ENCODE measurements at places on chromosomes 2 and 18.
A peak's percentile ranks its signal among the peaks of the same experiment; 100 is the strongest.

DNA sequence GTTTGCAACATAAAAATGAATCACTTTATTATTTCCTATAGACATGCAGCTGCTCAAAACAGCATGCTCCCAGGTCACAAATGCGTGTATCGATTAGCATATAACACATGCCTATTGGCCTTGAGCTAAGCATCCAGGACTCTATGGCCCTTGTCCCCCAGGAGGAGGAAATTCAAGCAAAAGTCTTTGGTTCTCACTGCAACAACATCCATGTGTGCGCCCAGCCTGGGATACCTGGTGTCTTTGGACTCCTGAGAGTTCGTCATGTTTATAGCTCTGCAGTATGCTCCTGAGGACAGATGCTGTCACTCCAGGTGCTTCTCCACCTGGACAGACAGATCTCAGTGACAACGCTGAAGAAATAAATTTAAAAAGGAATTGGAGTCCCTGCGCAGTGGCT, 284.6 kb downstream of the PHLPP1 start:
- no peak for DNase-seq

GRCh38 chr2:11373096-11373495, 28.7 kb upstream of the ROCK2 start:
- DNase-seq: no peak

DNA sequence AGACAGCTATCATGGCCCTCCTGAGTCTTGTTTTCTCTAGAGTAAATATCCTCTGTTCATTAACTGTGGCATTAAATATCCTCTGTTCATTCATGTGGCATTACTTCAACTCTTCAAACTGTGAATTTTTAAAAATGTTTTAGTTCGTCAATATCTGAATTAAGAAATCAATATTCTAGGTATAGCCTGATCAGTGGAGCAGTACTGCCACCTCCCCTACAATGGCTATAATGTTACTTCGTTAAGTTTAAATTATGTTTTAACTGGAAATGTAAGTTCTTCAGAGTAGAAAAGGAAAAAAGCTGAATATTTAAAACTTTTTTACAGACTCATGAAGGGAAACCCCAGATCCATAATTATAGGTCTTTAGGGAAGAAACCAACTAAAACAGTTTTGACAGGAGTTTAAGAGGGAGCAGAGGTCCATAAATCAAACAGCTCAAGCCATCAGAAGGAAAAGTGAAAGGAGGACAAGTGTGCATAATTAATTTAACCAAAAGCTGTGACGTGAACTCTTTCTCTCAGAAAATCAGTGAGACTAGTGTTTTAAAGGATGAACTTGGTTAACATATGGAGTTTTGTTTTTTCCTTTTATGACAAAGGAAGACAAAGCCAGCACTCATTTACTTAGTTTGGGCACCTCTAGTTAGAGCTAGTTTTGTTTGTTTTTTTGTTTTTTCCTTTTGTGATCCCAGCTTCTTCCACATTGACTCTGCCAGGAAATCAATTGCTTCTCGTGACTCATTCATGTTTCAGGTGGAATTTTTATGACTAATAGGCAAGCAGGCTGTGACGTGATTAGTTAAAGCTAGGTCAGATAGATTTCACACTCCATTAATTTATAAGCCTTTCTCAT, 44.9 kb downstream of the RBBP8 start:
- DNase-seq: peak; percentile 13

DNA sequence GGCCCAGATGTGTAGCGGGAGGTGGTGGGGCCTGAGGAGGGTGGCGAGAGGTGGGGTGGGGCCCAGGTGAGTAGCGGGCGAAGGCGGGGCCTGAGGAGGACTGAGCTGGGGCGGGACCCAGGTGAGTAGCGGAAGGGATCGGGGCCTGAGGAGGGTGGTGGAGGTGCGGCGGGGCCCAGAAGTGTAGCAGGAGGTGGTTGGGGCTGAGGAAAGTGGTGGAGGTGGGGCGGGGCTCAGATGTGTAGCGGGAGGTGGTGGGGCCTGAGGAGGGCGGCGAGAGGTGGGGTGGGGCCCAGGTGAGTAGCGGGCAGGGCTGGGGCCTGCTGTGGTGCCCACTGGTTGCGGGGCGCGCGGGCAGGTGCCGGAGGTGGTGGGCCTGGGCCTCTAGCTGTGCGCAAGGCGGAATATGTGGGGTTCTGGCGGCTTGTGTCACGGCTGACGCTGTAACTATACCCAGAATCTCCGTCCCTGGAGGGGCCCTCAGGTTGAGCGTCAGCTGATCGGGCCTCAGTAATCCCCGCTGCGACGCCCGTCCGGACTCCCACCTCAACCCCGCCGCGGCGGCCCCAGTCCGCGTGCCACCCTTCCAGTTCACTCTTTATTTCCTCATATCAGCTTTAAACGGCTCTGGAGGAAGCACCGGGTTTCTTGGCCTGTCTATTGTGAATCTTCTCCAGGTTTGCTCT, 866 bp upstream of the SF3B6 start:
- no peak for DNase-seq

DNA sequence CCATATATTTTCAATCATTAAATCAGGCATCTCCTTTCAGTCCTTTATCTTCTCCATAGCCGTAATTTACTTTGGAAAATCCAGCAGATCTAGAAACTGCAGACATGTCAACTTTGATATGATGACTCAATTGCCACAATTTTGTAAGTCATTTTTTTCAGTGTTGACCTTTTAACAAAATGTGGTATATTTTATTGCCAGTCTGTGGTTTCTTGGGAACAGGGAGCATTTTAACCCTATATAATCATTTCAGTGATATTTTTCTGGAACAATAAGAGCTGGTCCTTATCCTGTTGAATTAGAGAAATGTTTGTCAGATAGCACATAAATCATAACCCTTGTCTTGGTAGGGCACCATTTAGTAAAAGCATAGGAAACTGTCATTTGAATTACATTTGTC, 90.9 kb upstream of the UBXN4 start:
- no peak for DNase-seq

DNA sequence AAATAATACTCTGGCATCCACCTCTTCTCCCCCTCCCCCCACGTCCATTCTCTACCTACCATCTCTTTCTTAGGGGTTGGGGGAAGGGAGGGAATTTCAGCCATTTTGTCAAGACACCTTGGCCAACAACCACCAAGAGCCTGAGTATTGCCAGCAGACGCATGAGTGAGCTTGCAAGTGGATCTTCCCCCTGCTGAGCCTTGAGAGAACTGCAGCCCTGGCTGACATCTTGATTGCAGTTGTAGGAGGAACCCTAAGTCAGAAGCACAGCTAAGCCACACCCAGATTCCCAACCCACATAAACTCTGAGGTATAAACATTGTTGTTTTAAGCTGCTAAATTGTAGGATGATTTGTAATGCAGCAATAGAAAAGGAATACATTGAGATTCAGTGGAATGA, 165.6 kb downstream of the TMEFF2 start:
- DNase-seq: no peak

DNA sequence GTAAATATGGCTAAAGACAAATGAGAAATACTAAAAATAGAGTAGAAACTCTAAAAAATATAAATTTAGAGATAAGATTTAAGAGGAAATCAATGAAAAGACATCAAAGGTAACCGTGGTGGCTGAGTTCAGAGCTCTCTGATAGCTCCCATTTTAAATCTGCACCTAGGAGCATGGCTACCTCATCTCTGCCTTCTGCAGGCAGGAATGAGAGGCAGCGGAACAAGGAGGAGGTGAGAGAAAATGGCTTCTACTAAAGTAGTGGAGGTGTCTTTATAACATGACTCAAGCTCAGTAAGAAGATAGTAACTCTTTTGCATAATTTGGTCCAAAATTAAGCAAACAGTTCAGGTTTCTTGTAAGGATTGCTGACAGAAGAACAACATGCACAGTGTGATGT, 758.7 kb upstream of the FSHR start:
- no peak for DNase-seq

GRCh38 chr2:236998758-236999157, 86.9 kb upstream of the COPS8 start:
- DNase-seq: no peak

DNA sequence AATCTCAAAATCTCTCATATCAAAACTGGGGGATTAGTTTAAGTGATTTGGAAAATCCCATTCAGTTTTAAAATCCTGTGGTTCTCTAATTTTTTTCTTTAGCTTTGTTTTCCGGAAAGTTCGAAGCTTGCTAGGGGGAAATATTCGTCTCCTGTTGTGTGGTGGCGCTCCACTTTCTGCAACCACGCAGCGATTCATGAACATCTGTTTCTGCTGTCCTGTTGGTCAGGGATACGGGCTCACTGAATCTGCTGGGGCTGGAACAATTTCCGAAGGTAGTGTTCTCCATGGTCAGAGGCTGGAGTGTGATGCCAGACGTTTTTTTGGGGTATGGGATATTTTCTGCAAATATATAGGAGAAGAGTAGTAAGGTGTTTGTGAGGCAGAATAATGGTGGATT, 66.1 kb downstream of the ACSL3 start:
- no peak for DNase-seq

- DNase-seq: no peak
Measured at GRCh38 chr2:205738117-205738968, 56.0 kb downstream of the NRP2 start.

GRCh38 chr2:173513107-173513727, 158.5 kb downstream of the CDCA7 start:
- DNase-seq: no peak
